ENCODE measurements at places on chromosomes 6 and 20.
A peak's percentile ranks its signal among the peaks of the same experiment; 100 is the strongest.

DNA sequence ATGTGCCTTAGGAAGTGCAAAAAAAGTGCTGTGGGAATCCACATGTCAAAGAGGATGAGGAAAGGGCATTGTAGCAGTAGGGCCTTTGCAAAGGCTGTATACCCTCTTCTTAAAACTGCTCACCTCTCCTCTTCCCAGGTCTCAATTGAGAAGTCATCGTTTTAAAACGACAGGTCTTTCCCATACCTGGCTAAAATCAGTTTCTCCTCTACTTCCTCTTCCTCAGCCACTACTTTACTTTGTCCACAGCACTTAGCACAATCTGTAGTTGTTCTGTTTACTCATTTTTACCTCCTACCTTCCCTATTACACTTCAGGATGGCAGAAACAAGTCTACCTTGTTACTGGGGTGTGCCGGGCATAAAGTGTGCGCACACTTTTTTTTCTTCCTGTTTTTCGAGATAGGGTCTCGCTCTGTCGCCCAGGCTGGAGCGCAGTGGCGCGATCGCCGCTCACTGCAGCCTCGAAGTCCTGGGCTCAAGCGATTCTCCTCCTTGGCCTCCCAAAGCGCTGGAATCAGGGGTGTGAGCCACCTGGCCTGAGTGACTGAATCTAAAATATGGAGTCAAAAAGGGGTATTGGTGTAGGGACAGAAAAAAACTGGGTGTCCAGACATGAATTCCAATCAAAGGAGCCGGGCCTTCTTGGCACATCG, 9.8 kb upstream of the ELOVL5 start:
- DNase-seq, result no peak

DNA sequence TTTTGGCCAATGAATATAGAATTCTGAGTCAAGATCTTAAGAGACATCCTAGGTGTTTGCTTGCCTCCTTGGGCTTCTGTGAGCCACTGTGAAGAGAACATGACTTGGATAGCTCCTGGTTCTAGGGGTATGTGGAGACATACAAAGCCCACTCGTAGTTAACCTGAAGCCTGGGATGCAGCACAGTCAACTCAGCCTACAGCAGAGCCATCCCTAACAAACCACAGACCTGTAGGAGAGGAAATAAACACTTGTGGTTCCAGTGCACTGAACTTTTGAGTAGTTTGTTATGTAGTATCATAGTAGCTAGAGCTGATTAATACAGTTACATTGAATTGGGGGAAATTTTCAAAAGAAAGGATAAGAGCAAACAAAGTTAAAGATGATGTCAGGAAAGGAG, 474.4 kb upstream of the HSF2 start:
- DNase-seq, result no peak

DNA sequence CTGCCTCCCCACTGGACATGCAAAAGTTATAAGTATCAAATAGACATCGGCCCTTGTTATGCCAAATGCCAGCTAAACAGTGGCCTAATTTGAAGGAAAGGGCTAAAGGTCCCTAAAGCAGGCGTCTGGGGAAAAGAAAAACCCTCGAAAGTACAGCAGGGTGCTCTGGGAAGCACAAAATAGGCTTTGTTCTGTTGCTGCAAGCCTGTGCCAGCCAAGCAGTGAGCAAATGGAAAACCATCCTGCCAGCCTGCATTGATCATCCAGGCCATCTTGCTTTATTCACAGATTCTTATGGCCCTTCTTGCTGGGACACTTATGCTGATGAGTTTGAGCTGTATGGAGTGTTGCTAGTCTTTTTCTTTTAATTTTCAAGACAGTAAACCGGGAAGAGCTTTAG, 62.2 kb upstream of the PLEKHG1 start:
- no peak for DNase-seq

DNA sequence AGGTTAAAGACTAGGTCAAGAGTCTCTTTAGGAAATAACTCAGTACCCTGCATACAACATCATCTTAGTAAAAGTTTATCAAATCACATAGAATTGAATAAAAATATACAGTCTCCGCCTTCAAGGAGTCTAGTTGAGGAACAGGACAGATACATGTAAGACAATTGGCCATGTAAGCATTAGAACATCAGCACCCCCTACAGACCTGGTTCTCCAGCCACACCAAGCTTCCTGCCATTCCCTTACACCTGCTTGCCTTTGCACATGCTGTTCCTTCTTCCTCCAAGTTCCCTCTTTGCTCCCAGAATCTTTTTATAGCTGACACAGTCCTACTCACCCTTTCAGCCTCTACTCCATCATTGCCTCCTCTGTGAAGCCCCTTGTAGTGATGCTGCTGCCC, 187.8 kb upstream of the LRFN2 start:
- no peak for DNase-seq

DNA sequence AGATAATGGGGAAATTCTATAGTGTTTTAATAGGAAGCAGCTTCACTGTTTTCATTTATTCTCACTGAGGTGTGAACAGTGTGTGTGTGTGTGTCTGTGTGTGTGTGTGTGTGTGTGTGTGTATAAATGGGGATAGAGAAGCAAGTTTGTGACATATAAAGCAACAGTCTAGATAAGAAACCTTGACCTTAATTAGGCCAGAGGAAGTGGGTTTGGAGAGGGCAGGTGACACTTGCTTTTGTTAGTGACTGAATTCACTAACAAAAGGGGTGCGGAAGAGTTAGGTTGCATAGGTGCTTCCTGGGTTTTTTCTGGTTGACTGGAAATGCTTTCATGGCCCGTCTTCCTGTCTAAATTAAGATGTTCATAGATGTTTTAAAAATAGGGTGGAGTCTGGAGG, 515.7 kb upstream of the FLRT3 start:
- no peak for DNase-seq

DNA sequence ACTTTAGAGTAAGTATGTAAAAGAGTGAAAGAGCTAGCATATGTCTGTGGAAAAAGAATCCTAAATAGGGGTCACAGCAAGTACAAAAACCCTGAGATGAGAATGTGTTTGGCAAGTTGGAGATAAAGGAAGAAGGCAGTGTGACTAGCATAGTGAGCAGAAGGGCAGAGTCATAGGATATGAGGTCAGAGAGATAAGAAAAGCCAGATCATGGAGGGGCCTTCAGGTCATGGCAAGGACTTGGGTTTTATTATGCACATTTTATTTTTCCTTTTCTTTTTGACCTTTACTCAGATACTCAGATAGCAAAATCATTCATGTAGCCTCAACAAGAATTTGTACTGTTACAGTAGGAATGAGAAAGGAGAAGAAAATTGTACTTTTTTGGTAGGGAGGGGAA, 138.0 kb downstream of the GJA1 start:
- DNase-seq, result no peak

GRCh38 chr6:96065213-96065612, 49.4 kb downstream of the FUT9 start:
- no peak for DNase-seq

DNA sequence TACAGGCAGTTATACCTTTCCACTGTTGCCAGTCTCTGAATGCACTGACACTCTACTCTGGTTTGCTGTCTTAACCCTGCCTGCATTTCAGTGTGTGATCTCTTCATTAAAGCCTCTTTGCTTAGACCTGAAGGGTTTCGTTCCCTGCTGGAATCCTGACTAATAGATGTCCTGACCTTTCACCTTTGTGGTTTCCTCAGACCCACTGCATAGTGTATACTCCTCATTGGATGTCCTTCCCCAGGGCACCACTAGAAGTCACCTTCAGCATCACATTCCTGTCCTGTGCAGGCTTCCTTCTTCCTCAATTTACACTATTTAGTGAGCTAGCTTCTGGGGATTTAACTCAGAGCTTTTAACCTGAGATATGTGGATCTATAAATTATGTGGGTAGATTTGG, 120.6 kb downstream of the RCAN2 start:
- DNase-seq, result no peak

DNA sequence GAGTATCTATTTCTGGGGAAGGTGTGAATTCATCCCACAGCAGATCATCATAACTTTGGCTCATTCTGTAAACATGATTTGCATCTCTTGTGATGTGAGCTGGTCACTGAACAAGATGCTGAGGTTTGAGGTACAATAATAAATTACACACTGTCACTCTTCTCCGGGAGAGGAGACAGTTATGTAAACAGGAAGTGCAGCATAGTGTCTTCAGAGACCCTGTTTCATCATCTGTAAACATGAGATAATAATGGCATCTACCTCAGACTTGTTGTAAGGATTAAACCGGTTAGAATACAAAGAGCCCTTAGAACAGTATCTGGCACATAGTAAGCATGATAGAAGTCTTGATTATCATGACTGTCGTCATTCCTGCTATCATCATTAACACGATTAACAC, 125.2 kb downstream of the TBC1D7 start:
- no peak for DNase-seq

DNA sequence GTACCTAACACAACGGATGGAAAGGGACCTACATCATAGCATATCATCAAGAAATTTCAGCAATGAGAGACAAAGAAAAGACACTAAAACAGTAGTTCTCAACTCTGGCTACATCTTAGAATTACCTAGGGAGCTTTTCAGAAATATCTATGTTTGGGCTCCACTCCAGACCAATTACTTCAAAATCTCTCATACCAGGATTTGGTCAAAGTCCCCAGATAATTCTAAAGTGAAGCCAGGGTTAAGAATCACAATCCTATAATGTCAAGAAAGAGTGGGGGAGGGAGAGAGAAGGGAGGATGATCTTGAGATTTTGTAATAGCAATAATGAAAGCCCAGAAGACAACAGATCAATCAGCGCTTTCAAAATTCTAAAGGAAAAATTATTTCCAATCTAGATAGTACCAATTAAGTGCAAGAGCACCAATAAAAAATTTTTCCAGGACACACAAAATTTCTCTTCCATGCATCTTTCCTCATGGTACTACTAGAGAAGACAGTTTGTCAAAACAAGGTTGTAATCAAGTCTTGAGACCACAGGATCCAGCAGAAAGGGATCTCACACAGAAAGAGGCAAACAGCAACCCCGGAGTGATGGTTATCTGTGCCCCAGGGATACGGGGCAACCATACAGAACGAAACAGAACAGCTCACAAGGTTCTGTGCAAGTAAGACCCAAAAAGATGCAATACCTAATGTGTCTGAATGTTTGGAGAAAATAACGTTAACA, 152.9 kb upstream of the DST start:
- no peak for DNase-seq

DNA sequence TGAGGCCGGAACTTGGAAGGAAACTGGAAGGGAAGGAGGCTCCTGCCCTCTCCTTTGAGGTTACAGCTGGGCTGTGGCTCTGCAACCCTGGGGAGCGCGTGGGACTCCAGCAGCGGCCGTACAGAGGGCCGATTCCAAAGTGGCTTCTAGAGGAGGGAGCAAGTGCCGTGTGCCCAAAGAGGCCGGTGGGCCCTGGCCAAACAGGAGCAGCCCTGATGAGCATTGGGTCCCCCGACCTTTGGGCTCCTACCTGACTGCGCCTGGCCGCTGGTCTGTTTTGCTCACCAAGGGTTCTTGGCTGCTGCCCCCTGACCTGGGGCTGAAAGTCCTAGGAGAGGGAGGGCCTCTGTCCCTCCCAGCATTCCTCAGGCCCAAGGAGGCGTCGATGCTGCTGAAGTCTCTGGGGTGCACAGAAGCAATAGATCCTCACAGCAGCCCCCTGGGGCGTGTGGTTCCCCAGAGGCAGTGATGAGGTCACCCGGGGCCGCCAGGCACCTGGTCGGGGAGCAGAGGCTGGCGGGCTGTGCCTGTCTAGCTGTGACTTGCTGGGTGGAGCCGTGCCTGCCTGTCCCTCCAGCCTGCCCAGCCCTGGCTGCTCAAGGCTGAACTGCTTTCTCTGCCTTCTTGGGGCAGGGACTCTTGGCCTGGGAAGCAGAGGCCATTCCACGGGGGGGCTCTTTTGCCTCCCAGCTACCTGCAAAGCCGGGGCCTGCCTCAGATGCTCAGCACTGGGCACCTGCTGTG, 9.8 kb downstream of the RBM38 start:
- DNase-seq, result no peak

GRCh38 chr20:58839474-58839874, 11.2 kb downstream of the GNAS-AS1 start:
- DNase-seq, result peak; percentile 63

DNA sequence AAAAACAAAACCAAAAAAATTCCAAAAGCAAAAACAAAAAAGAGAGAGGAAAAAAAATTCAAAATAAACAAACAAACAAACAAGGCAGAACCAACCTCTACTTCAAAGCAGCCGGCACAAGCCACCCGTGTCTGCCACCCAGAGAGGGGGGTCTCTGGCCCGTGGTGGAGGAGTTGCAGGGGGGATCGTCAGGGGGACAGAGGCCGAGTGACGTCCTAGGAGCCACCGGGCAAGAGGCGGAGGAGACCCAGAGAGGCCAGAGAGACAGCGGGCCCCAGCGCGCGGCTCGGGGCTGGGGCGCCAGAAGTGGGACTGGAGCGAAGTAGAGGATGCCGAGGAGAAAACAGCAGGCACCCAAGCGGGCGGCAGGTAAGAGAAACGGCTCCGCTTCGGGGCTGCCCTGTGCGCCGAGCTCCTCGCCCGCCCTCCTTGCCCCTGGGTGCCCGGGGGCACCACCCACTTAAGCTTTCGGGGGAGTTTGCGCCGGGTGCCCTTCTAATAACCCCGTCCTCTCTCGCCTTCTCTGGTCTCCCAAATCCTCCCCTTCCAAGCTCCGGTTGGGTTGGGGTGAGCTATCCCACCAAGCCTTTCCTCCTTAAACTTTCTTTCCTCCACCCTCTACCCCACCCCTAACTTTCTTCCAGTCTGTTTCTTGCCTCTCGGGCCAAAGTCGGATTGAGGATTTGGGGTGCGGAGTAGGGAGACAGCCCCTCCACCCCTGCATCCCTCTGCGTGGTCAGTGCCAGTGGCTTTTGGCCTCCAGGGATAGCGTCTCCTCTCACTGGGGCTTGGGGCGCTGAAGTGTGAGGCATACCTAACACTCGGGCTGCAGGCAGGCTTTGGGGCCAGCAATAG, 1.0 kb downstream of the TSHZ2 start:
- DNase-seq, result peak; percentile 38

DNA sequence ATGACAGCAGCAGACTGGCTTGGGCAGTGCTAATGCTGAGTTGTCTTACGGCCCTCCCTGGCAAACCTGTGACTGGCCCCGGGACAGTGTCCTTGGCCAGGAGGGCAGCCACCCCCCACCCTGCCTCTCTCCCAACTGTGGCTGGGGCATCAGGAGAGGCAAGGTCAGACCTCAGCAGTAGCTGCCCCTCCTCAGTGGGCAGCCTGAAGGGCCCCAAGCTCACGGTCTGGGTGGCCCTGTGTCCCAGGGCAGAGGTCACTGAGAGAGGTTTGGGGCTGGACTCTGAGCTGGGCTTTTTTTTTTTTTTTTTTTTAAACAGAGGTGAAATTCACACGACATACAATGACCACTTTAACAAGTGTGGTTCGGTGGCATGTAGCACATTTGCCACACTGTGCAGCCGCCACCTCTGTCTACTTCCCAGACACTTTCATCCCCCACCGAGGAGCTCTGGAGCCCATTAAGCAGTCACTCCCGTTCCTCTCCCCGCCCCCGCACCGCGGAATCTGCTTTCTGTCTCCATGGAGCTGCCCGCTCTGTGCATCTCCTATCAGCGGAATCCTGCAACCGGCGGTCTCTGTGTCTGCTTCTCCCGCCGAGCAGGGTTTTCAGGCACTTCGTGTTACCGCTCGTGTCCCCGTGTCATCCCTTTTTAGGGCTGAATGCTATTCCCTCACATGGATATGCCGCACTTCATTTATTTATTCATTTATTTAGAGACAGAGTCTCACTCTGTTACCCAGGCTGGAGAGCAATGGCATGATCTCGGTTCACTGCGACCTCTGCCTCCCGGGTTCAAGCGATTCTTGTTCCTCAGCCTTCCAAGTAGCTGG, 67.9 kb upstream of the GATA5 start:
- no peak for DNase-seq

- DNase-seq, result no peak
These were observed 17.4 kb downstream of the CST7 start for GRCh38 chr20:24966317-24967012.

All from stimulated activated CD8-positive, alpha-beta memory T cell treated with anti-CD3 and anti-CD28 coated beads, Interleukin-4, amount 100 ng/mL, for 48 hours (primary cell).